ENCODE measurements at places on chromosomes 1 and 21.

DNA sequence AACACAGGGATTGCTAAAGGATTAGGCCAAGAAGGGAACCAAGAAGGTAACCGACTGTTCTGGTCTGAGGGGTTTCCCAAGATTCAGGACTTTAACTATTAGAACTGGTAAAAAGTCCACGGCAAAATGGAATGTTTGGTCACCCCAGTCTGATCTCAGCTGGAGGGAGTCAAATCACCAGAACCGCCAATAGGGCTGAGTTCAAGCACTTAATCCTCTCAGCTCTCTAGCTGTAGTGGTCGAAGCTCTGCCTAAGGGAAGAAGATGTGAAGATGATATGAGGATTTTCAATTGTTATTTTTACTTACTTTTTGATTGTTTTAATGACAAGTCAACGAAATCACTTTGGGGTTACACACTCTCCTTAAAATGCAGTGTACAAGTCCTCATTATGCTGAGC is 29.1 kb downstream of the F5 start:
- DNase-seq, result no peak

GRCh38 chr1:2251786-2252185 is 23.7 kb downstream of the SKI start:
- no peak for DNase-seq

DNA sequence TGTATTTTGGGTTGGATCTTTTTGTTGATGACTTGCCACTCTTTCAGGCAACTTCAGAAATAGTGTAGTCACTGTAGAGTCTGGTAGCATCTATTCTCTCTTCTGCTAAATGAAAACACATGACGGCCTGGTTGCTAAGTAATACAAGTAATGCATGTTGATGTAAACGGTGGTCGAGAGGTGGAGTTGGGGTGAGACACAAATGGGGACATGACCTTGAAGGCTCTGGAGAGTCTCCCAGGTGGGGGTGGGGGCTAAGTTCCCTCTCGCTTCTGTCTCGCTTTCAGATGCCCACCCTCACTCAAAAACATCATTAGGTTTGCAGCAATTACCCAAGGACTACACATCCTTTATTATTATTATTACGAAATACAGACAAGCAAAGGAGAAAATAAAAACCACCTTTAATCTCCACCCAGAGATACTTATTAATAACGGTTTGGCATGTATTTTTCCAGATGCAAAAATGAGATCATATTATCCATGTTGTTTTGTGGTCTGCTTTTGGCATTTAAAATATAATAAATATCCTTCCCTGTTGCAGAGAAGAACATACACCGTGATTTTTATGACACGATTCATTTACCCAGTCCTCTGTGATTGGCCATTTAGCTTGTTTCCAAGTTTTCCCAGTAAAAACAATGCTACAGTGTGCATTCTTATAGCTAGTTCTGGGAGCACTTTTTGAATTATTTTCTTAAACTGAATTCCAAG is 138.1 kb downstream of the MIS18A start:
- peak; percentile 70 for DNase-seq

DNA sequence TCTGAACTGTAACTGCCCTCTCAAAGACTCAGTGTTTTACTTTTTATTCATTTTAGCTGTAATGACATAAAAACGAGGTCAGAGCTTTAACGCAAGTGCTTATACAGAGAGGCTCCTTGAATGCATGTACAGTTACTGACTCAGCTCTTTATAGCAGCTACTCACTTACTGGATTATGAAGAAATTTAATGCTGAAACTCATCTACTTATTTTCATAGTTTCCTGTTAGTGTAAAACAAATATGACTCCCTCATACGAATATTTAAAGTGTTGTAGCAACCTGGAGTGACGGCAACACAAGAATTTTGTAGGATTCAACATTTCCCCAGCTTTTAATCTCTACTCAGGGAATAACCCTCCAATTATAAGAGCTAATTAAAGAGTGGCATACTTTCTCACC is 32.7 kb downstream of the ADSS2 start:
- no peak for DNase-seq

- no peak for DNase-seq
Measured at GRCh38 chr1:205001162-205001561, 41.9 kb upstream of the CNTN2 start.

Data from fibroblast of skin of right biceps (primary cell).